ENCODE measurements at places on chromosomes 3 and 15.

- no peak for DNase-seq
Measured at GRCh38 chr3:3589715-3590130, 209.5 kb upstream of the LRRN1 start.

GRCh38 chr3:130093741-130094391, 12.2 kb downstream of the ALG1L2 start:
- no peak for DNase-seq

- no peak for DNase-seq
Measured at GRCh38 chr3:20990896-20991295, 760.1 kb downstream of the ZNF385D start.

DNA sequence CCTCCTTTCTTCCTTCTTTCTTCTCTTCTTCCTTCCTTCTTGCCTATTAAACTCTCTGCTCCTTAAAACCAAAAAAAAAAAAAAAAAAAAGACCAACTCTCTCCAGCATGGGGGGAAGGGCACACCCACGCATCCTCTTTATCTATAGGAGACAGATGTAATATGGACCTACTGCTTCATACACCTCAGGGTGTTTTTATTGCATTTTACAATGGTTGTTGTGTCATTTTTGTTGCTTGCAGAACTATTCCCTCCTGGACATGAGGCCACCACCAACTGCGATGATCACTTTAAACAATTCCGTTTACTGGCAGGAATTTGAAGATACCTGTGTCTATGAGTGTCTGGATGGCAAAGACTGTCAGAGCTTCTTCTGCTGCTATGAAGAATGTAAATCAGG, 561.4 kb downstream of the GABRG3 start:
- DNase-seq: no peak

DNA sequence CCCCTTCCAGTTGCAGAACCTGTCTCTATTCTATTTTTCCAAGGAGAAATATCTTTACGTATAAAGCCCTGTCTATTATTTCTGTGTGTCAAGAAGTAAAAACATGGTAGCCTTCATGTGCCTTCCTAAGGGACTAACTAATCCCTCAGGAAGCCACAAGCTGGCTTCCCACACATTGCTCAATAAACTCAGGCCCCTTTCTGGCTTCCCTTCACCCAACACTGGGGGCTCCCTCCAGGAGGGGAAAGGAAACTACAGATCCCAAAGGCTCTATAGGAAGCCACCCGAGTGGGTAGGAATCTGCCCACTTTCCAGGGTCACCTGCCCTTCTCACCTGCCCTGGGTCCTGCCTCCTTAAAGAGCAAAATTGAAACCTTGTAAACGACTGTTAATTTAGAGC, 4.6 kb downstream of the TLE3 start:
- DNase-seq: no peak

DNA sequence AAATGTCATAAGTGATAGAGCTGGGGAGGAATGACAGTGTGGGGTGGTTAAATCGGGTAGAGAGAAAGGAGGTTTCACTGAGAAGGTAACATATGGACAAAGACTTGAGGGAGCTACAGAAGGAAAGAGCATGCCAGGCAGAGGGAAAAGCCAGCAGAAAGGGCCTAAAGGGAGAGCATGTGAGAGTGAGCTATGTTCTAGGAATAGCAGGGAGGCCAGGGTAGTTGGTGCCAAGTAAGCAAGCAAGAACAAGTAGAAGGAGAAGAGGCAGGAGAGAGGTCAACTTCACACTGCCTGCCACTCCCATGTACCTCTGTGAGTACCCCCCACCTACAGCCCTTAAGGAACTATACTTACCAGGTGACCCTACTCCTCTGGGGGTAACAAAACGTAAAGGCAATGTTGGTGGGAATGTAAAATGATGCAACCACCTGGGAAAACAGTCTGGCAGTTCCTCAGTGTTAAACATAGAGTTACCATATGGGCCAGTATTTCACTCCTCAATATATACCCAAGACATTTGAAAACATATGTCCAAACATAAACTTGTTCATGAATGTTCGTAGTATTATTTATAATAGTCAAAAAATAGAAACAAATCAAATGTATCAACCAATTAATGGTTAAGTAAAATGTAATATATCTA, 67.6 kb downstream of the SFMBT1 start:
- DNase-seq: no peak

- DNase-seq: no peak
Measured at GRCh38 chr3:50241163-50241562, 5.2 kb downstream of the GNAI2 start.

DNA sequence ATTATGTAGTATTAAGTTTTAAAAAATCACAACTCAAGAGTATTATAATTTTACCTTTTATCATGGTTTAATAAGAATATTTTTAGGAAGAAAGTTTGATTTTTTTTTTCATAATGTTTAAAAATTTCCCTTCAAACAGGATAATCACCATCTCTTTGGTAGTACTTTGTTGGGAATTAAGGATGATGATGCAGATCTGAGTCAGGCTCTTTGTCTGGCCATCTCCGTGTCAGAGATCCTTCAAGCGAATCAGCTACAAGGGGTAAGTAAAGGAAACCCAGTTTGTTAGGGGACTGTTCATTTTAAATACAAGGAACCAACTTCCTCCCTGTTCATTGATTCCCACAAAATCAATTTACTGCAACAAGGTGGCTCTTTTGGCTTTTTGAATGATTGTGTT, 36.8 kb upstream of the NIT2 start:
- no peak for DNase-seq

GRCh38 chr15:35062738-35063099, 22.4 kb downstream of the NANOGP8 start:
- no peak for DNase-seq

DNA sequence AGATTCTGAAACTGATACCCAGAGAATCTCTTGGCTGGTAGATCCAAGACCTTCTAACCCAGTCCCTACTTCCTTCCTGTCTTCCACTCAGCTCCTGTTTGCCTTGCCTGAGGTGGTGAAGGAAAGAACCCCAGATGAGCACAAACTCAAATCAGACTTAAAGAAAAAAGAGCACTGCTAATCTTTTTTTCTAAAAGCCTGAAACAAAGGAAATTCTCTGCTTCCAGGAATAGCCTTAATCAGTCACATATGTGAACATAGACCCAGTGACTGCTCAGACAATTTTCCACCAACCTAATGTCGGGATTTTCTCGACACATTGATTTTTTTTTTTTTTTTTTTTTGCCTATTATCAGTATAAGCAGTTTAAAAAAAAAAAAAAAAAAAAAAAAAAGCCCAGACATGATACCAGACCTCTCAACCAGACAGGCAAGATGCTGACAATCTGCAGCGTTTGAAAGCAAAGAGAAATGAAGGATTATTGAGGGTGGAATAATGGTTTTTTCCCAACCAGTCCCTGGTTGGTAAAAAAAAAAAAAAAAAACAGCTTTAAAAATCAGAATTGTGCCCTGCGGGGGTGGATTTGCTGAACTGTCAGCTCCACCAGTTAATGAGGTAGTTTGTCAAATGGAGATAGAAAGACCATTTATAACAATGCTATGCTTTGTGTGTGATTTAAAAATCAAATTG, 256.8 kb upstream of the RARB start:
- DNase-seq: no peak

GRCh38 chr15:42728560-42728959, 8.4 kb downstream of the CDAN1 start:
- no peak for DNase-seq

DNA sequence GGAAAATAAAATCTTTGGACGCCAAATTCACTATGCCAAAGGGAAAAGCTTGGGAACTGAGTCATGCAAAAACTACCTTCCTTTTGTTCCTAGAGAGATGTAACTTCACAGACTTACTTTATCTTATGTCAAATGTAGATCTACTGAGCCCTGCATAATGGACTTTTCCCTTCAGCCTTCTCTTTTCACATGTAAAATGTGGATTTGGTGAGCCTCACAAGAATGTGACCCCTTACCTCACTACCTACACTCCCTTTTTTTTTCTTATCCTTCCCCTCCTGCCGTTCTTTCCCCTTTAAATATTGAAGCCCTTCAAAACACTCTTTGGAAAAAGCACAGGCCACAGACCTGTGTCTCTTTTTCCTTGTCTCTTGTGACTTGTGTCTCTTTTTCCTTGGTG, 14.0 kb upstream of the PCCB start:
- DNase-seq: no peak

- DNase-seq: no peak
Measured at GRCh38 chr3:125148836-125149235, 63.7 kb downstream of the SLC12A8 start.

GRCh38 chr3:125129512-125129997, 73.8 kb upstream of the HEG1 start:
- DNase-seq: no peak

- DNase-seq: no peak
Measured at GRCh38 chr3:48129921-48130320, 58.3 kb downstream of the CDC25A start.

- DNase-seq: no peak
Measured at GRCh38 chr3:34284959-34285826, 486.8 kb downstream of the PDCD6IP start.

DNA sequence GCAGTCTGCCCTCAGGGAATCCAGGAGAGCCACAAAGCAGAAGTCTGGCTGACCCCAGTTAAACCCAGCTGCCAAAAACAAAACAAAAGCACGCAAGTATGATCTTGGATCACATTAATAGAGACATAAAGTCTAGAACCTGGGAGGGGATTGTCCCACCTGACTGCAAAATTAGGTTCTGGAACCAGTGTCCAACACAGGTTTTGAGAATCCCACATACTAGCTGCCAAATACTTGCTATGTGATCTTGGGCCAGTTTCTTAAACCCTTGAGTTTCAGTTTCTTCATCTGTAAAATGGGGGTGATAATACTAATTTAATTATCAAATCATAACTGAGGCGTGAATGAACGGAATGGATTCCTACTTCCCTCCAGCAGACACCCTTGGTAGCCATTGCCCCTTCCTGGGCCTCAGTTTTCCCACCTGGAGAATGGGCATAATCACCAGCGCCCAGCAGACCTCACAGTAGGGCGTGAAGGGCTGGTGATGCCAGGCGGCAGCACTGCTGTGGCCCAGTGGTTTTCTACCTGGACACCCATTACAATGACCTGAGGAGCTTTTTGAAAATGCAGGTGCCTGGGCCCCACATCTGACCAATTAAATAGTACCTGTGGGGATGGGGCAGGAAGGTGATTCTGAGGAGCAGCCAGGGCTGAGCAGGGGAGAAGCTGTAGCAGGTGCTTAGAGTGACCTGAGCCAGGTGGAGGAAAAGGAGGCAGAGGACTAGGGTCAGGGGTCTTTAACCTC, 32.2 kb downstream of the GRIP2 start:
- no peak for DNase-seq

- DNase-seq: no peak
Measured at GRCh38 chr15:57921371-57921770, 144.1 kb downstream of the ALDH1A2 start.

GRCh38 chr3:127203024-127203423, 10.1 kb downstream of the PRR23E start:
- DNase-seq: no peak

- DNase-seq: peak; percentile 36
Measured at GRCh38 chr3:148955544-148956346, 35.6 kb upstream of the GYG1 start.

Measured in NCI-H1417 treated with DMSO at 0.1 percent for 48 hours (cell line).